ENCODE measurements at places on chromosomes 11 and 22.
A peak's percentile ranks its signal among the peaks of the same experiment; 100 is the strongest.

GRCh38 chr11:81420668-81421250 is 1312.9 kb downstream of the FAM181B start:
- DNase-seq, result no peak

GRCh38 chr11:67301951-67302516 is 1.3 kb upstream of the SSH3 start:
- DNase-seq, result no peak

GRCh38 chr11:65575568-65576231 is at the start of gene EHBP1L1:
TSS of gene EHBP1L1 (plus strand) at chr11:65576053. CDS start at chr11:65576303, 250 bp downstream.
- DNase-seq, result no peak

GRCh38 chr11:35791088-35791958 is 128.7 kb downstream of the TRIM44 start:
- no peak for DNase-seq

- no peak for DNase-seq
These were observed 191.2 kb upstream of the TBCEL start for GRCh38 chr11:120832481-120833238.

- DNase-seq, result no peak
These were observed 159.1 kb upstream of the CARD18 start for GRCh38 chr11:105298630-105299029.

DNA sequence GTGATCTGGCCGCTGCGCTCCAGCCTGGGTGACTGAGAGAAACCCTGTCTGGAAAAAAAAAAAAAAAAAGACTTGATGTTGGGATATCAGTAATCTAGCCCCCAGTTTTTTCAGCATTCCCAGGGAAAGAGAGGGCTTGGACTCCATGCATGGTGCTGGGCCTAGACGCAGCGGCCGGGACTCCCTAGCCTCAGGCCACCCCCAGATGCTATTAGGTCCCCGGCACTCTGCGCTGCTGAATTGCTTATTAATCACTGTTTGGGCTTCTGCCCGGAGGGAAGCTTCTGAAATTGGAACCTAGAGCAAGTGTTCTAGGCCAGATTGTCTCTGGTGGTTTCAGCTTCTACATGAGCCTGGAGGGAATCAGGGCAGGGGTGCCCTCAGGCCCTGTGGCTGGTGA is 39.0 kb downstream of the SLCO2B1 start:
- DNase-seq, result no peak

- no peak for DNase-seq
These were observed 69.1 kb upstream of the SUSD2 start for GRCh38 chr22:24112188-24112587.

DNA sequence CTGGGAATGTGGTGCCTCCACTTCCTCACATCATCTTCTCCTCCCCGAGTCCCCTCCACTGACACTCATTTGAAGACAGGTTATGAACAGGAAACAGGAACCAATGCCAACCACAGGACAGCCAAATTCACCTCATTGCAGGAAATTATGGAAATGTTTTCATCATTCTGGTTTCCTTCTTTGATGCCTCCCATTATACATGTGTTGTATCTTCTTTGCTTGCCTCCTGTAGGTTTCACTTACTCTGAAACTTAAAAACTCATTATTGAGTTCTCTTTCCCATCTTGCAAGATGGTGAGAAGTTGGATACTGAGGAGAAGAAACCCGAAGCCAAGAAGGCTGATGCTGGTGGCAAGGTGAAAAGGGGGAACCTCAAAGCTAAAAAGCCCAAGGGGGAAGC is 108.5 kb downstream of the PHF21B start:
- DNase-seq, result no peak

DNA sequence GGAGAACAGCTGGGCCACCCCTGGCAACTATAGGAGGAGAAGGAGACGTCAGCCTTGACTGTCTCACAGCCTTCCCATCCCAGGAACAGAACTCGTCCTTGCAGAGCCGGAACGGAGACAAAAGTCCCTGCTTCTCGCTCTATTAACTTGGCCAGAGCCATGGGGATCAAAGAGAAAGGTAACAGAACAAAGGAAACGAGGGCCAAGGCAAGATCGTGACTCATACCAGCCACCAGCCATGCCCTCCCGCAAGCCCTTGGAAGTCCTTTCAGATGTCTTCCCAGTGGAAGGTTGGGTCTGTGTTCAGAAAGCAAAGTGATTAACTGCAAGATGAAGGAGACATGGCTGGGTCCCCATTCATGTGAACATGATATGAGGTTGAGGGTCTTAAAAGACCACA is 64.7 kb downstream of the PDE2A start:
- DNase-seq, result no peak

GRCh38 chr11:32012049-32012448 is 78.8 kb upstream of the RCN1 start:
- DNase-seq, result no peak

GRCh38 chr11:120597250-120598215 is 86.0 kb downstream of the GRIK4 start:
- no peak for DNase-seq

- DNase-seq, result no peak
These were observed 37.6 kb downstream of the CLDN25 start for GRCh38 chr11:113817162-113817561.

DNA sequence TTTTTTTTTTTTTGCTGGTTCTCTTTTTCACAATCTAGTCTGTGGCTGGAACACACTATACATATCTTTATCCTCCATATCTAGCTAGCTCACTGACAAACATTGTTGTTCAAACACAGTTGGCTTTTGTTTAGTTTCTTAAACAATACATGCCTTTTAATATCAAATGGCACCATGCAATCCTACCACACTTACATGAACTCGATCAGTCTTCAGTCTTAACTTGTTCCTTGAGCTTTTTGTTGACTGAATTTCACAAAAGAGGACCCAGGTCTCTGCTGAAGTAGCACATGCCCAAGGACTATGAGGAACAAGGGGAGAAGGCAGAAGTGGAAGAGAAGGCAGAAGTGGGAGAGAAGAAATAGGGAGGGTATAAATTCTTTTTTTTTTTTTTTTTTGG is 25.5 kb downstream of the TMEM123 start:
- DNase-seq, result no peak

DNA sequence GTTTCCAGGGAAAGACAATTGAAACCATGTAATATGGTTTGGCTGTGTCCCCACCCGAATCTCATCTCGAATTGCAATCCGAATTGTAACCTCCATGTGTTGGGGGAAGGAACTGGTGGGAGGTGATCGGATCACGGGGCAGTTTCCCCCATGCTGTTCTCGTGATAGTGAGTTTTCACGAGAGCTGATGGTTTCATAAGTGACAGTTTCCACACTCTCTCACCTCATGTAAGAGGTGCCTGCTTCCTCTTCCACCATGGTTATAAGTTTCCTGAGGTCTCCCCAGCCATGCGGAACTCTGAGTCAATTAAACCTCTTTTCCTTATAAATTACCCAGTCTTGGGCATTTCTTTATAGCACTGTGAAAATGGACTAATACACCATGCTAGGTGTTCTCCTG is 148.3 kb upstream of the CADM1 start:
- DNase-seq, result no peak

- DNase-seq, result no peak
These were observed 93.3 kb downstream of the RCN1 start for GRCh38 chr11:32184041-32184722.

GRCh38 chr22:40407831-40408717 is 37.7 kb downstream of the SGSM3 start:
- no peak for DNase-seq

- peak; percentile 54 for DNase-seq
These were observed 19.3 kb upstream of the FXYD2 start for GRCh38 chr11:117843666-117844484.

- DNase-seq, result no peak
These were observed 3.5 kb downstream of the CXCR5 start for GRCh38 chr11:118887206-118887605.

GRCh38 chr11:115201111-115201792 is 303.0 kb downstream of the CADM1 start:
- DNase-seq, result no peak

DNA sequence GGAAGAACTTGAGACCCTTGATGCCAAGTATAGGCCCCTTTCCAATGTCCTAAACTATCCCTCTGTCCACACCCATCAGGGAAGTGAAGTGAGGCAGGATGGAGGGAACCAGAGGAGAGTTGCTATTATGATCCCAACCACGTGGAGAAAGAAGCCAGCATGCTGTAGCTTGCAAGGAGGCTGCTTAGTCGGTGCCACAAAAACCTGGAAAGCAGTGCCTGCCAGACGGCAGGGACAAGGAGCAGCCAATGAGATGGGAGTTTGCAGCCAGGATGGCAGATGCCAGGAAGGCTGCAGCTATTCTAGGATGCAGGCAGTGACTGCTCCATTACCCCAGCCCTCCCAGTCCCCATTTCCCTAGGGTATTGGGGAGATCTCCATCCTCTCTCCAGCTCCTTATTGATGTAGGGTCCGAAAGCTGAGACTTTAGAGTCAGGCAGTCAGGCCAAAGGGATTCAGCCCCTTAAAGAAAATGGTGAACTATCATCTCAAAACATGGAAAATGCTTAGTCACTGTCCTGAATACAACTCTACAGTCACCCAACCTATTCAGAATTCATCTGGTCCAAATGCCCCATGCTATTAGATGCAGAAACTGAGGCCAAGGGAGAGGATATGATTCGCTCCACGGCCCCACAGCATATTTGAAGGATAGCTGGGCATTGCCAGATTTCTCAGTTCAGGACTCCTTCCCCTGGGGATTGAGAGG is 18.4 kb upstream of the LRRC55 start:
- no peak for DNase-seq

DNA sequence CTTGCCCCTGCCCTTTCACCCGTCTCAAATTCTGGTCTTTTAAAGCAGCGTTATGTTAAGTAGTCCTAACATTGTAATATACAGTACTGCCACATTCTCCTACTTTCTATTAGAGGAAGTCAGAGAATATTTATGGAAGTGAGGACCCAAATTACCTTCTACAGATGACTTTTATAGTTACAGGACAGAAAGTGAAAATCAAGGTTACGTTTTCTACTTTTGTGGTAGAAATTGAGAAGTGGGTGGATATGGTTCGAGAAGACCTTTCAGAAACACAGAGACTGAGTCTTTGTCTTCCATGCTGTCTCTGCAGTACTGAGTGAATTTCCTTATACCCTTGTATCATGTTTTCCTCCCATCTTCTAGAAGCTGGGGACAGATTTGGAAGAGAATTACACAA is 17.1 kb downstream of the SC5D start:
- no peak for DNase-seq

DNA sequence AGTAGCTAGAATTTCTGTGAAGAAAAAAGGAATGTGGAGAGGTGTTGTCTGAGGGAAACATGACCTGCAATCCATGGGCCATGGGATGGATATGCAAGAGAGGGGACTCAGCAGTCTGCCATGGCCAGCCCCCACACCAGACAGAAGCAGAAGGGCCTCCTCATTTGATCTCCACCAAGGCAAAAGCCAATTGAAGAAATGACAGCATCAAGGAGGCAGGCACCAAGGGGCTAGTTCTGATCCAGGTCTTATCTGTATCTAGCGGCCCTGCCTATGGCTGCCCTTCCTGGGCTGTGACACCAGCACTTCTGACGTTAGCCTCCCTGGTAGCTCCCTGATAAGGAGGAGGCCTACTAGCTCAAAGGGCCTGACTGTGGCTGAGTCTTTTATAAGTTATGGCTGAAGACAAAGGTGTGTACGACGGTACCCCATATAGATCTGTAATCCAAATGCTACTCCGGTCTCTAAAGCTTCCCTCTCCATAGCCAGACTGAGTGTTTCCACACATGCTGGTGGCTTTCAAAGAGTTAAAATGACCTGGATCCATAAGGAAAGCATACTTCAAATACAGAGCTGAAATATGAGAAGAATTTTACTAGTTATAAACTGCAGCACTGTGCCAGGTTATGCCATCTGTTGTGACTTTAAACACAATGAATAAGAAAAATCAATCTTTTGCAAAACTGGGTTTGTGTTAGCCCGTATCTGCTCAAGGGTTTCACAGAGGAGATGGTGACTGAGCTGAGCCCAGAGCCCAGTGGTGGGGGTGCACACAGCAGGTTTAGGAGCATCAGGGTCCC is 34.4 kb downstream of the HIRA start:
- no peak for DNase-seq

DNA sequence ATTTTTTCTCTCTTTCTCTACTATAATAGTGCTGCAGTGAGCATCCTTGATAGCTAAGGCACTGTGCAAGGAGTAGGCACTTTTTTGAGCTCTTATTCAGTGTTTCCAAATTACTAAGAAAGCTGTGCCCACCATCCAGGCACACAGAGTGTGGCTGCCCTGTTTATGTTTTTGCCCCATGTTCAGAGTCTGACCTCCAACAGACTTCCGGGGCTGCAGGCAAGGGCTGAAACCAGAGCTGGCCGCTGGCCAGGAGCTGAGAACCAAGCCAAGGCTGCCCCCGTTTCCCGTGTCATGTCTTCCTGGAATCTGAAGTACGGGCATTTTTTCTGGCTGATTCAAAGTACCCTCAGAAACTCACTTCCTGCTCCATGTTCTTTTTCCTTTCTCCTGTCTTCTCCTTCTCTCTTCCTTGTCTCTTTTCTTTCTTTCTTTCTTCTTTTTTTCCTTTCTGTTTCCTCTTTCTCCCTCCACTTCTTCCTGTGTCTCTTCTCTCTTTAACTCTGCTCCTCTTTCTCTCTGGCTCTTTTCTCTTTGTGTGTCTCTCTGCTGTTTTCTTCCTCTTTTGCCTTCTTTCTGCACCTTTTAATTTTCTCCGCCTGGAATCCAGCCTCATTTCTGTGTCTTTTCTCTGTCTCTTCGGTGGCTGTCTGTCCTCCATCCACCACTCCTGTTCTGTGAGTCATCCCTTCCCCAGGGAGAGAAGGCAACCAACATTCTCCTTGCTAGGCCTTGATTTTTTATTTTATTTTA is 17.0 kb upstream of the KCTD14 start:
- DNase-seq, result no peak

- no peak for DNase-seq
These were observed 23.6 kb downstream of the APOL3 start for GRCh38 chr22:36136988-36137387.

- no peak for DNase-seq
These were observed 1377.4 kb downstream of the BRD1 start for GRCh38 chr22:48450188-48450825.

GRCh38 chr22:38783095-38783615 is 10.8 kb downstream of the DNAL4 start:
- no peak for DNase-seq

GRCh38 chr11:8224161-8224591 is 39.5 kb downstream of the LMO1 start:
- DNase-seq, result no peak
